ENCODE measurements at places on chromosomes 4 and X.
A peak's percentile ranks its signal among the peaks of the same experiment; 100 is the strongest.

DNA sequence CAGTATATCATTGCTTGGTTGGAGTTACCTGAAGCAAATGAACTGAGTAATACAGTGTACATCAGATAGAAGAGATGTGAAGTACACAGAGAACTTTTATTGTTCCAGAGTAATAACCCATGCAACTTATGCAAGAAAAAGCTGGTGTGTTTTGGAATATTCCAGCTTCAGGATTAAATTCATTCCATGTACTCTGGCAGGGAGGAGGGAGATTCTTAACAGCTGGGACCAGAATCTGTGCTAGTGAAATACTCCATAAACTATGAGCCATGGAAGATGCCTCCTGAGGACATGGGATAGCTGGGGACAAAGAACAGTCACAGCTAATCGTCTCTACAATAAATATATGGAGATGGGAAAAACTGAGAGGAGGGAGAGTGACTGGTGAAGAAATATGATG, 101.6 kb upstream of the OTUD4 start:
- no peak for DNase-seq

GRCh38 chrX:51837451-51837850, 56.0 kb upstream of the MAGED1 start:
- no peak for DNase-seq

DNA sequence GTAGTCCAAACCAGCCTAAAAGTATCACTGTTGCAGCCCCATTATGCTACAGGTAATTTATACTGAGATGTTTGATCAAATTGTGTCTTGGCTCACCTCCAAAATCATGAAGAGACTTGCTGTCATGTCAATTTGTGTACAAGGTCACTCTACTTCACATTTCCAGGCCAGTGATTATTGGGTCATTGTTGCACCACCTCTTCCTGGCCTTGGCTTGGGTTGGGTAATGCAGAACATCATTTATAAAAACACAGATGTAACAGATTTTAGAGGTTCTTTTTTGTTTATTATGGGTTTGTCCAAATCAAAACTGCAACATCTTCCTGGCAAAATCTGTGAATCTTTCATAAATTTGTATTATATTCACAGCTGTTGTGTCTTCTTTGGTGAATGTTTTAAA, 459.5 kb downstream of the ANKRD50 start:
- no peak for DNase-seq

DNA sequence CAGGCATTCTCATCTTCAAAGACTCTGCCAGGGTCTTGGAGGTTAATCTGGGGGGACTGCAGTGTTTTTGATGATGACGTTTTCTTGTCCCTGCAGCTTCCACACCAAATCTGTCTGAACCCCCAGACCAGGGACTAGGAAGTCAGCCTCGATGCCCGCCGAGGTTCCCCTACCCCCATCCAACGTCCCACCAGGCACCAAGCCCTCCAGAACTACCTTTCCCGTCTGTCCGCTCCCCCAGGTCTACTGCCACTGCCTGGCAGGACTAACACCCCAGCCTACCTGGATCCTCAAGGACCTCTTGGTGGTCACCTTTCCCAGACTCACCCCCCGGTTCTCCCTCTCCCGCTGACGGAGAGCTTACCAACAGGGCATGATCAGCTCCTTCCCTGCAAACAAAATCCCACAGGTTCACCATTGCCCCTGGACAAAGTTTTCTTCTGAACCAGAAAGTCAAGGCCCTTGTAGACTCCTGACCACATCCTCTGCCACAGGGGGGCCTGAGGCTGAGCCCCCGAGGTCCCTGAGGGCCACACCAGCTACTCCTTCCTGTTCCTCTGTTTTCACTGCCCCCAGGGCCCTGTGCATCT, 40.9 kb downstream of the HMX1 start:
- DNase-seq, result peak; percentile 3

DNA sequence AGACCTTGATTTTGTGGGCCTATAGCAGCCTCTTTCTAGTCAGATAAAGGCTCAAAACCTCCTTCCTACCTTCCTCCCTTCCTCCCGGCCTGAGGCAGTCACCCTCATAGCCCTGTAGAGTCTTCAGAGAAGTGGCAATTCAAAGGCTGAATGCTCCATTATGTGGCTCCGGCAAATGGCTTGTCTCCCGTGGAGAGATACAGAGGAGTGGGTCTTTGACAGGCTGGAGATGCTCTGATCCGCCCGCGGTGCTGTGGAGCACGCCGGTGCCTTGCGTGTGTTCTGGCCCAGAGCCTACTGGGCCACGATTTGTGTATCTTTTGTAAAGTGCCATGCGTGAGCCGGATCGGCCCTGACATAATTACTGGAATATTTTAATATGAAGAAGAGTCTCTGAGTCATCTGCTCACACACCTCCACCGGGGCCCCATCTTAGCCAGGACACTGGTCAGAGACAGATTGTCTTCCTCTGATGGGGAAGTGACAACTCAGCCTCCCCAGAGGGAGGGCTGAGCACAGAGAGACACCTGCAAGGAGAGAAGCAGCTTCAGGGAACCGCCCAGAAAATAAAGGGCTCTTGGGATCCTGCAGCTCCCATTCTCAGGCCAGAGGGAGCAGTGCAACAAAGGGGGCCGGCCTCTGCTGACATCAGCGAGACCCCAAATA, 88.7 kb downstream of the DCTD start:
- DNase-seq, result no peak

GRCh38 chr4:105150503-105150902, 3.8 kb downstream of the TET2 start:
- no peak for DNase-seq

- no peak for DNase-seq
Observed at GRCh38 chrX:141936080-141936479, 32.4 kb downstream of the MAGEC1 start.

GRCh38 chr4:169675825-169676224, 55.4 kb downstream of the CLCN3 start:
- no peak for DNase-seq

DNA sequence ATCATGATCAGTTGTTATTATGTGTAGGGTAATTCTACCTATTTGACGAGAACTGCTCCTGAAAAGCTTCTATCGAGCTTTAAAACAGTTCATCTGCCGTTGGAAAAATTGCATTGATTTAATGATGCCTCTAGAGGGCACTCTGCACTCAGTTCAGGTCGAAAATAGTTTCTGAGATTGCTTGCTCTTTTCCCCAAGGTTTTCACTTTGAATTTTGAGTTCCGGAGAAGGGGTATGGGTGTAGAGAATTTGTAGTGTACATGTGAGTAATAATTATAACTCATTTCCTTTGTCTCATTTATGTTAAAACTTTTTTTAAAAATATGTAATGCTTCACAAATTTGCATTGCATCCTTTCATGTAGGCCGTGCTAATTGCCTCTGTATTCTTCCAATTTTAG, 28.4 kb upstream of the TNIP3 start:
- no peak for DNase-seq

- DNase-seq, result no peak
Observed at GRCh38 chr4:164700471-164700870, 53.5 kb upstream of the SMIM31 start.

DNA sequence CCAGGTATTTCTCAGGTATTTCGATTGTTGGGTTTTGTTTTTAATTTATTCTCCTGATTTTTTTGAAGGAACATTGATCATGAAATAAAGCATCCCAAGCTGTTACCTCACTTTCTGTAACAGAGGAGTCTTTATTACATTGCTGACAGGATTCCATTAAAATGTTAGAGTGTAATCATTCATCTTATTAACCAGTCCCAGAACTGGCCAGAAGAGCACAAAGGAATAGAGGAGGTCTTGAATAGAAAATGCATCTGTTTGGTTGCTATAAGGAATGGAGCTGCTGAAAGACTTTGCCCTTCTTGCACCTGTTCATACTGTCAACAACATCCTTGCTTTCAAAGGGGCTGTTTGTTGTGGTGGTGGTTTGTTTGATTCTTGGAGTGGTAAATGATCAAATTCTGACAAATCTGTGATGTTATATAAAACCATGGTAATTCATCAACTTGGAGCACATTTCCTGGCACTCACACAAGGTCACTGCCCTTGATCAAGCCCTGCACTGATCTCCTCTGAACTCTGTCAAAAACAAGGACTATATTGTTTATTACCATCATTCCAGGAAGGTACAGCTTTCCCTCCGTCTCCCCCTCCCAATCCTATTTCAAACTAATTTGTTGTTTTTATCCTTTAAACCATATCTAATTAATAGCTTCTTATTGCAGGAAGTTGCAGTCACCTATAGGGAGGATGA, 215.8 kb downstream of the PCDH19 start:
- no peak for DNase-seq

DNA sequence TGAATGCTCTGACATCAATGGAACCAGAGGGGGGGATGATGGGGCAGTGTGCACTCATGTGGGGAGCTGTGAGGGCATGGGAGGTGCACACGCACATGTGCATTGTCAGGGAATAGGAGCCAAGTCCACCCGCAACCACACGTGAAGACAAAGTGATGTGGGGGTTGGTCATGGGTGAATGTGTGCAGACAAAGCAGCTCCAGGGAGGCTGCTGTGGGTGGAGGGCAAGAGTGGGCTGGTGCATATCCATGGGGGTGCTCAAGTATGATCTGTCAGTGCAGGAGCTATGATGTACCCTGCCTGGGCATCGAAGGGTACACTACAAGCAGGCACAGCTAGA, 301.9 kb downstream of the TEX13C start:
- DNase-seq, result no peak

DNA sequence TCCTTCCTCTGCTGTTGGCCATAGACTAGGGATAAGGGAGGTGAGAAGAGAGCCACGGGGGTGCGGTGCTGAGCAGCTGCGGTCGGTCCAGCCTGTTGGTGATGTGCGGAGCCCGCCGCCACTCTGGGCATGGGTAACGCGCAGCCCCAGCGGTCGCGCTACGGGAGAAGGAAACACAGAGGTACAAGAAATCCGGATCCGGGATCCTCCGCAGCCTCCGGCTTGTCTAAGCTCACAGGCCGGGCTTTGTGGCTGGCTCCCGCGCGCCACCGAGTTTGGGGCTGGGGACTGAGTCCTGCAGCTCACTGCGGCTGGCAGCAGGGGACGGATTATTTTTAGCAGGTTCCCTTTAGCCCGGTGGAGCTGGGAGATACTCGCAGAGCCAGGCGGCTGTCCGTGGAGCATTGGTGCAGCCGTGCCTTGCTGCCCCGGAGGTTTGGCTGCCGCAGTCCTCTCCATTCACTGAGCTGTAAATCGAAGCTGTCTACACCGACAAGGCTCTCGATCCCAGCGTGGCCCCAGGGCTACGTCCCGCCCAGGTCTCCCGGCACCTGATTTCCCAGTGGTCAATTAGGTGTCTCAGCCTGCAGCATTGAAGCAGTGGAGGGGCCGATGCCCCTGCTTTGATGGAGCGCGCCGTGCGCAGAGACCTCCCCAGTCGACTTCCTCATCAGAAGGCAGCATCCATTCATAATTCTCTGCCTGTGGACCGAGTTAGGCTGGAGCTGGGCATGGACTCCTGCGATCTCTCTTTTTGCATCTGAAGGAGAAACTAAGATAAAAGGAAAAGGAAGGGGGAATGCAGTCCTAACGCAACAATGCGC, 81.9 kb upstream of the SCML1 start:
- DNase-seq, result peak; percentile 52

DNA sequence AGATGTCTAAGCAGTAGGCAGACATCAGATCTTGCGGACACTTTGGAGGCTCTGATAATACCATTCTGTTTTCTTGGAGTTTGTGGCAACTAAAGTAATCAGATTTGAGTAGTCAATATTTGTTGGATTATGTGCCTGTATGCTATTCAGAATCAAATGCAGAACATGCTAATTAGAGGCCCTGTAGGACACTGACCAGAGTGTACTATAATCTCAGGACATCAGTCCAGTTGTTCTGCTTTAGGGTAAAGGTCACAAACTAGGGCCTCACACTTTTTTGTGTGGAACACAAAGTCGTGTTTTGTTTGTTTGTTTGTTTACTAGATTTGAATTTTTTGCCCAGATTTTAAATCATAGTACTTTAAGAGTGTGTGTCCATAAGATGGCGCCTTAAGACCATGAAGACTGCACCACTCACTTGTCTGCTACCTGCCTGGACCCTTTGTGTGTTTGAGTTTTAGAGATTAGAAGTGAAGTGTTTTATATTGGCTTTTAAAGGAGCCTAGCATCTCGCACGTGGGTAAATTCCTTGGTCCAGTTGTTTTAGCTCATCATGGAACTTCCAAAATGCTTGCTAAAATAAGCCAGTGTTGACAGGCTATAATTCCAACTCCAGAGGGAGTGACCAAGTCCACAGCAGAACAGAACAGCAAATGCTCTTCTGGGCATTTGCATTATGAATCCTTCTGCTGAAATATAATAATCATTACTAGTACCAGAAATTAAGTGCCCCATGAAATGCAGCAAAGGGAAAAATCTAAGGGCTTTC, 34.7 kb downstream of the IL13RA1 start:
- DNase-seq, result no peak

DNA sequence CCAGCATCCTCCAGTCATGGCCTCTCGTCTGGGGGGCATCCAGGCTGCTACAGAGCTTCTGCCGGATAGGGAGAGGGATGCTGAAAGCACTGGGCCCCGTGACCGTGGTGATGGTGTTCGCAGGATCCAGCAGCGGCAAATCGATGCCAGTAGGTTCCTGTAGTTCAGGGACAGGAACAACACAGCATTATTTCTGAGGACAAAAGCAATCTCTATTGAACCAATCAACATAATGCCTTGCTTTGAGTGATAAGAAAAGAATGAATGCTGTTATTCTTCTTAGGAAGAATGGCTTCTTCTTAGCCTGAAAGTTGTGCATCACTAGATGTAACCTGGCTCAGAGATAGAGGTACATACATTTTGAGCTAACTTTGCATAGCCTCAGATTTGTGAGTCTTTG, 378.6 kb downstream of the UNC5C start:
- no peak for DNase-seq

GRCh38 chr4:92198711-92199110, 105.1 kb upstream of the GRID2 start:
- DNase-seq, result no peak

DNA sequence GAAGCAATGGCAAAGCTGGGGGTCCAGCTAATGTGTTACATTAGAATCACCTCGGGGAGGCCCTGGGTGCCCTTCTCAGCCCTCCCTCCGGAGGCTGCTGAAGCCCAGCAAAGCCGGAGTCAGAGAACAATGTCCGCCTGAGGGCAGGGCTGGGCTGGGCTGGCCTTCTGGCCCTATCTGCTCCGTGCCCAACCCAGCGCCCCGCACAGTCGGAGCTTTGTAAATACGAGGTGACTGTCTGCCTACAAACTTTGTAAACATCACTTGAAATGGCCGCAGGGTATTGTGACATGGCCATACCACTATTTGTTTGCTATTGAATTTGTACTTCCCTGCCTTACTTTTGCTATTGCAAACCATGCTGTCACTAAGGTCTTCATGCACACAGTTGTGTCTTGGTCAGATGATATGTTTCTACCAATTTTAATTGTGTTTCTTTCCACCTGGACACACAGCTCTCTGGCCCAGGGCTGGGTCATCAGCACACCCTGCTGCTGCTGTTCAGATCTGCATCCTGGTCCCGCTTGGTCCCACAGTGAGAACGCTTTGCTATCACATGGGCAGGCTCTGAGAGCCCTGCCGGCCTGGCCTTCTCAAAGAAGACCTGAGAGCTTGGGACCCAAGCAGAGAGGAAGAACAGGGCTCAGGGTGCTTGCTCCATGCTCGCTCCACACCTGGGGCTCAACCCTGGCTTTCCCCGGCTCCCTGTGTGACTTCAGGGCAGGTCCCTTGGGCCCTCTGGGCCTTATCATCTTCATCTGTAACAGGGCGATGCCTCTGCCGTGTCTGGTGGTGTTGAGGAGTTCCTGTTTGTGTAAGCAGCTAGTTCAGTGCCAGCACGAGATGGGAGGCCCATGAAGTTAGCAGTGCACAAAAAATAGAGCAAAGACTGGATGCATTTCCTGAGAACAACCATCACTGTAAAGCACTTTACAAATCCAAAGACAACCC, 2.3 kb downstream of the S100P start:
- peak; percentile 62 for DNase-seq

All from activated T-cell treated with anti-CD3 and anti-CD28 coated beads, Interleukin-2, amount 50 U/mL, for 24 hours (primary cell).